ENCODE measurements at places on chromosomes 3 and 15. TPM values are rescaled to one million over a fixed set of nuclear protein-coding genes. Genes with fewer than 3 reads are reported as not detected.

DNA sequence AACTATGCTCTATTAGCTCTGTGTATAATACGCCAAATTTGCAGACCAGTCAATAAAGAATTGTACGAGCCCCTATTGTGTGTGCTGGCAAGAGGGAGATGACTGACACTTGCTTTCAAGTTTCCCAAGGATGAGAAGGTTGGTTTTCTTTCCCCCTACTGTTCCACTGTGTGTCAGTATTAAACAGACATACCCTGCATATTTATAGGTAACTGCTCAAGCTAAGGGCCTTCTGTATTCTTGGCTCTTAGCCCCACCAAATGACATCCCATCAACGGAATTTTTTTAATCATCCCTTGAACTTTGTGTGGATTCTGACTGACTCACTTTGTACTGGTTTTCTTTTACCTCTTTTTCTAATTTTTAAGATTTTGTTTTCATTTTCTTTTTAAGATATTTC lies 60.6 kb upstream of the GYG1 start:
- no peak for DNase-seq

GRCh38 chr3:182366746-182367145 lies 426.6 kb upstream of the ATP11B start:
- no peak for DNase-seq

- DNase-seq, result no peak
Measured at GRCh38 chr3:12380461-12380860, 91.6 kb downstream of the PPARG start.

GRCh38 chr15:69629631-69630161 lies 177.1 kb downstream of the RPLP1 start:
- no peak for DNase-seq

GRCh38 chr3:188076176-188076575 lies 77.8 kb upstream of the LPP start:
- no peak for DNase-seq

GRCh38 chr3:162285259-162285658 lies 788.7 kb downstream of the OTOL1 start:
- DNase-seq, result no peak

DNA sequence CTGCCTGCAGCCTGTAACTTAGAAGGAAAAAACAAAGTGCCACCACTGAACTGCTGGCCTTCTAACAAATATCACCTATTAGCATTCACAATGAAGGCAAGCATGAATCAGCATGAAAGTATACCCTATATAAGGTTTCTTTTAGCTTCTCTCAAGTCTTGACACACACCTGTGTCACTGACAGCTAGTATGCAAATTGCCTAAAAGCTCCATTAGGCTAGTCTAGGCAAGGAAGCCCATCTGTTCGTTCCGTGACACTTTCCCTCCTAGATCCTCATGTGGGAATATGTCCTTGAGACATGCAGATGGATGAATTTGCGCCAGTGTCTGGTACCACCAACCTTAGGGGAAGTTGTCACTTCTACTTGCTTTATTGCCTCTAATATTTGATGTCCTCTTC lies 129.3 kb downstream of the RBMS3 start:
- DNase-seq, result no peak

- no peak for DNase-seq
Measured at GRCh38 chr15:93943586-93943985, 287.8 kb upstream of the MCTP2 start.

DNA sequence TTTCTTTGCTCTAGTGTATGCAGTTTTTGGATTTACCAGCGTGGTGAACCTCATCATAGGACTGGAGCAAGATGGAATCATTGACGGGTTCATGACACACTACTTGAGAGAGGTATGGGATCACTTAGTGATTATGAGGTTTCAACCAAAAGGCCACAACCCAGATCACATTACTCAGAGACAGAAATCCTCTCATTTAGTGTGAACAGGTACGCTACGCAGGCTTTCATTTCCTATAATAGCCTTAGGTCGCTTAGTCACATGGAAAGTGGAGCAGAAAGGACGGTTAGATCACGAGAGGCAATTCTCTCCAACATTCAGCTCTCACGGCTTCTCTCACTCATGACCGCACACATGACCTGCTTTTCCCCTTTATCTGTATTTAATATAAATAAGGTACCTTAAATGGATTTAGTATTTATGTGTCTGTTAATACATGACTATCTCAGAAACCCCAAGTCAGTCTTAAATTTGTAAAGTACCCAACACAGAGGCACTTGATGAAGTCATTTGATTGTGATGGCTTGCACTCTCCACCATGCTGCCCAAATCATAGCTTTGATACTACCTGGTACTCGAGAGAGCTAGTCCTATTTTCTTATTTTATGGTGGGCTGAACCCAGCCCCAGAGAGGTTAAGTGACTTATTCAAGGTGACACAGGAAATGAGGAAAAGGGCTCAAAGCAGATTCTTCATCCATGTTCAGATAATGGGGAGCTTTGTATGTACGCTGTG lies 8.6 kb downstream of the TM6SF1 start:
- DNase-seq, result no peak

- DNase-seq, result no peak
Measured at GRCh38 chr3:139732729-139733128, 55.0 kb upstream of the NMNAT3 start.

GRCh38 chr3:142580061-142580423 lies 1.5 kb upstream of the ATR start:
- no peak for DNase-seq

DNA sequence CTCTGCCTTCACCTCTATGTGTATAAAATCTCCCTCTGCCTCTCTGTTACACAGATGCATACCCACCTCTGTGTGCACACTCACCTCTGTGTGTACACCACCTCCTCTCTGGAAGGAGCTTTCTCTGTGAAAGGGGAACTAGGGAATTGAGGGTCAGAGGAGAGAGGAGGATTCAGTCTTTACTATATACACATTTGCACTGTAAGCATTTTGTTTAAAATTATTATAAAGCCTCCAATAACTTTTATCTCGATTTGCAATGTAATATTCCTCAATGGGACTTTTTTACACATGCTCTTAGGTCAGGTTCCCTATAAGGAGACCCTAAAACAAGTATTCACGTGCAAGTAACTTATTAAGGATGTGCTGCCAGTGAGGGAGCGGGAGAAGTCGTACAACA lies 82.5 kb downstream of the OXNAD1 start:
- DNase-seq, result no peak

GRCh38 chr3:40162616-40163015 lies 146.9 kb upstream of the EIF1B start:
- DNase-seq, result no peak

GRCh38 chr3:194565597-194566190 lies 67.5 kb downstream of the TMEM44 start:
- DNase-seq, result no peak

SLC2A2 gene
- total RNA-seq, result not detected

STAC gene
- total RNA-seq, result 0.62 TPM

ISLR2 gene
- total RNA-seq, result not detected

All from CD4-positive, CD25-positive, alpha-beta regulatory T cell (primary cell).